Uterus (tissue), 4 donors: ENCODE measurements at places on chromosomes 5 and 9.

- no peaks in the 10 kb centered on the region for H3K27me3 ChIP-seq
- no peaks in the 10 kb centered on the region for H3K36me3 ChIP-seq
- DNase-seq = no peak
- H3K4me3 ChIP-seq = no peak overlapping the region
- no peak overlapping the region for H3K27ac ChIP-seq
Measured at GRCh38 chr9:105639936-105640335, 22.3 kb upstream of the TAL2 start.

- H3K27ac ChIP-seq = no peak overlapping the region
- no peaks in the 10 kb centered on the region for H3K27me3 ChIP-seq
- no peak overlapping the region for H3K4me3 ChIP-seq
- H3K36me3 ChIP-seq = no peaks in the 10 kb centered on the region
- DNase-seq = no peak
Measured at GRCh38 chr9:6498982-6499381, 86.0 kb downstream of the UHRF2 start.

GRCh38 chr9:107868186-107868585 is 378.6 kb upstream of the KLF4 start:
- H3K4me3 ChIP-seq = no peak overlapping the region
- no peaks in the 10 kb centered on the region for H3K27me3 ChIP-seq
- H3K27ac ChIP-seq = no peak overlapping the region
- H3K36me3 ChIP-seq = no peaks in the 10 kb centered on the region
- no peaks in the 10 kb centered on the region for H3K4me1 ChIP-seq

GRCh38 chr9:93677641-93678136 is 101.3 kb downstream of the PHF2 start:
- no peaks in the 10 kb centered on the region for H3K36me3 ChIP-seq
- no peaks in the 10 kb centered on the region for H3K27me3 ChIP-seq
- H3K4me1 ChIP-seq = no peaks in the 10 kb centered on the region
- no peak overlapping the region for H3K27ac ChIP-seq

DNA sequence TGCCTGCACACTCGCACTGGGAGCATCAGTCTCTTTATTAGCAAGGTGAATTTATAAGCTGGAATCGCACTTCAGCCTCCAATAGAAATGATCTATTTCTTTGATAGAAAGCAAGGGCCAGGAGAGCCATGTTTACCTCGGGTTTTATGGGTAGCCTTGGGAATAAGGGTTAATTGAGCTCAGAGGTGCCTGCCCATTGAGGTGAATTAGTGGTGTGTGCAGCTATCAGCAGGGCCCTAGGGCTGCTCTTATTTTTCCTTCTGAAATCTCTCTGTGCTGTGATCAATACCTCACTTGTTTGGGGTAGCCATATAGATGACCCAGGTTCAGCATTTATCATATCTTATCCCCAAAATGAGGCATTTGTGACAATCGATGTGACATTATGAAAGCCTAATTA is 297.8 kb downstream of the EBF1 start:
- no peaks in the 10 kb centered on the region for H3K27me3 ChIP-seq
- H3K36me3 ChIP-seq = no peaks in the 10 kb centered on the region
- H3K4me3 ChIP-seq = no peak overlapping the region
- no peak for DNase-seq
- H3K4me1 ChIP-seq = no peaks in the 10 kb centered on the region

GRCh38 chr5:113223831-113224604 is 210.8 kb downstream of the TSSK1B start:
- H3K4me1 ChIP-seq = peaks cover 4% of the 10 kb centered on the region
- H3K27me3 ChIP-seq = no peaks in the 10 kb centered on the region
- DNase-seq = no peak

DNA sequence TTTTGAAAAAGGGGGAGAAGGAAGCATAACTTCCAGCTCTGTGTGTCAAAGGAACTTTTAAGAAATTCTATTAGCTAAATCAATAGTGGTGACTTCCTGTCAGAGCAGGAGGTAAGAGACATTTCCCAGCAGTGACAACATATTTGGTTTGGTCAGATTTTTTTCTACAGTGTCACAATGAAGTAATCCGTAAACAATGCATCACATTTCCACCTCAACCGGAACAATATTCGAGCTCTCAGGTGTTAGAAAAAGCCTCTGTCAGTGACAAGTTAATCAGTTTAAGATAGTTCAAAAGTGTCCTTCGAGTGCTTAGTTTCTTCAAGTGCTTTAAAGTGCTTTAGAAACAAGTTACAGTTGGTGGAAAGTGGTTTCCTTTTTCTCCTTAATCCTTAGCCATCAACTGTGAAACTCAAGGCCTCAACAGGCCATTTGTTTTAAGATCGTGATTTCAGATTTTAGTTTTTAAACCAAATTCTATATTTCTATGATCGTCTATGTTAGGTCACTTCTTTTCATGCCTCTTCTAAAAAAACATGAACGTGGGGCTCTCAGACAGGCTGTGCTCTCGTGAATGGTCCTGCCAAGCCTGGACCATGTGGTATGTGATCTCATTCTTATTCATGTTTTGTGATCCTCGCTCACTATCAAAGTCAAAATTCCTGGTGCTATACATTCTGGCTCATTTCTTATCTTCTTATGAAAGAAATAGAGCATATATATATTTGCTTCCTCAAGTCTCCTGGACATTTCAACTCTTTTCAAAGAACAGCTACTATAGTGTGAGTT is 181.9 kb upstream of the HMHB1 start:
- no peak overlapping the region for H3K4me3 ChIP-seq
- H3K27ac ChIP-seq = no peak overlapping the region
- no peak for DNase-seq
- H3K36me3 ChIP-seq = no peaks in the 10 kb centered on the region
- no peaks in the 10 kb centered on the region for H3K27me3 ChIP-seq
- H3K4me1 ChIP-seq = no peaks in the 10 kb centered on the region

DNA sequence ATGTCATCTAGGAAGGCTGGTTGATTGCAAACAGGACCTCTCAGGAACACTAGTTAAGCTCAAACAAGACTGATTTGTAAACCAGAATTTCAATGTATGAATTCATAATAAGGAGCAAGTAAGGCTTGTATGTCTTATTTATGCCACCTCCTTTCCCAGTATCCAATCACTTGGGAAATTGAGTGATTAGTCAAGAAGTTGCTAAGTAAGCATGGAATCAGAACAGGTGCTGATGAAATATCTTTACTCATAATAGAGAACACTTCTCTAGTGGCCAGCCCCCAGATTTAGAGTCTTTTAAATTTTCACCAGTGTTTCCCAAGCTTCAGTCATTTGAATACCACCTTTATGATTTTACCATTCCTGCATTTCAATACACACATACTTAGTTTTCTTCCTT is 5.3 kb upstream of the DDX4 start:
- DNase-seq = no peak
- no peaks in the 10 kb centered on the region for H3K4me1 ChIP-seq
- no peaks in the 10 kb centered on the region for H3K27me3 ChIP-seq
